ENCODE measurements at places on chromosomes 13 and 19. TPM values are rescaled to one million over a fixed set of nuclear protein-coding genes. Genes with fewer than 3 reads are reported as not detected.

DNA sequence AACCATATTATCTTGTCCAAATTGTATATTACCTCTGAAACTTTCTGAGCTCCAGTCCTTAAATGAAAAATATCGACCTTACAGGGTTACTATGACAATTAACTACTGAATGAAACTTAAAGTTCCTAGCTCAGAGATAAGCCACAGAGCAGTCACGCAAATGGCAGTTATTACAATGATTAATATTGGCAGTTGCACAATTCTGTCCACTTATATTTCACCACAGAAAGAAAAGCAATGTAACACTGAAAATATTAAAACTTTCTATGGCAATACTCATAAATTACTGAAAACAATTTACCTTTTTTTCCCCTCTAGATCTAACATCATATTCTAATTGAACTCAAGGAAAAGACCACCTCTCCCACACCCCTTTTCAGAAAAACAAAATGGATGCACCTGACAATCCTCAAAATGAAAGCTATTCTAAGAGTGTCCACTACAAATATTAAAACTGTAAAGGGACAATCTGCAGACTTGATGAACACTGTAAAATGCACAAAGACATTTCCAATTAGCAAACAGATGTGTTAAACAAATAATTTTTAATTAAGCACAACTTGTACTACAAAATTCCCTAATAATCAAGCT is 14.6 kb downstream of the LNX2 start:
- no peak for ATAC-seq

Gene ERCC5
- 75.6 TPM for total RNA-seq

DNA sequence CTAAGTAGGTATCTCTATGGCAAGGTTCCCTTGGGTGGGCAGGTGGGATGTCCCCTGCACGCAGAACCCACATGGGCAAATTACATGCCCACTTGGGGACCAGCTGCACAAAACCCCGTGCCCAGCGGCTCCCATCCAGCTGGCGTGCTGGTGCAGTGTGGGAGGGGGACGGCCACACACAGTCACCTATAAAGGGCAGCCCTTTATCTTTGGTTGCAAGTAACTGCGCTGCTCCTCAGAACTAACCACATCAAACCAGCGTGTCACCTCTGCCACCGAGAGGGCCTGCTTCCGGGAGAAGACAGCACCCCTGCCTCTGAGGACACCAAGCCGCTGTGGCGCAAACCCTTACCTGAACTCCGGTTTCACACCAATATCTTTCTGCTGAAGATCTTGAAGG is 32.2 kb downstream of the ANKRD27 start:
- ATAC-seq, result no peak

Gene FCER2
- total RNA-seq, result not detected

Gene TGDS
- total RNA-seq, result 11.4 TPM

DNA sequence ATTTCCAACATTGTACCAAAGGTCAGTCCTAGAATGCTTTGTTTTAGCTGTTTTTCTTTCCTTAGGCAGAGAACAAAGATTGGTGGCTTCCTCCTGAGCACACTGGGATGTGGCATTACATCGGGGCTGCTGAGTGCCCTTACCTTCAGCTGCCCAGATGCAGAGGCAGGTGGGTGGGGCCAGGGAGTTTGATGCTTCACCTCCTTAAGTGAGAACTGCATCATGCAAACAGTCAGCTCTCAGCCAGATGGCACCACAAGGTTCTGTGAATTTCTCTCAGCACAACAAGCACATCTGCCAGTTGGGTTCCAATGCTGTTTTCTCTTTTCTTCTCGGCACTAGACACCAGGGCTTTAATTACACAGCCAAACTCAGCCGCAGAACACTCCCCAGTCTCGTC is 87.4 kb upstream of the UBL3 start:
- ATAC-seq, result no peak

Gene LILRA1
- total RNA-seq, result 0.94 TPM

Gene ERICH6B
- not detected for total RNA-seq

- ATAC-seq, result no peak
Observed at GRCh38 chr13:33184112-33184490, 101.5 kb downstream of the STARD13 start.

Gene MYCBP2
- total RNA-seq, result 116 TPM

Gene CIC
- total RNA-seq, result 31.4 TPM

DNA sequence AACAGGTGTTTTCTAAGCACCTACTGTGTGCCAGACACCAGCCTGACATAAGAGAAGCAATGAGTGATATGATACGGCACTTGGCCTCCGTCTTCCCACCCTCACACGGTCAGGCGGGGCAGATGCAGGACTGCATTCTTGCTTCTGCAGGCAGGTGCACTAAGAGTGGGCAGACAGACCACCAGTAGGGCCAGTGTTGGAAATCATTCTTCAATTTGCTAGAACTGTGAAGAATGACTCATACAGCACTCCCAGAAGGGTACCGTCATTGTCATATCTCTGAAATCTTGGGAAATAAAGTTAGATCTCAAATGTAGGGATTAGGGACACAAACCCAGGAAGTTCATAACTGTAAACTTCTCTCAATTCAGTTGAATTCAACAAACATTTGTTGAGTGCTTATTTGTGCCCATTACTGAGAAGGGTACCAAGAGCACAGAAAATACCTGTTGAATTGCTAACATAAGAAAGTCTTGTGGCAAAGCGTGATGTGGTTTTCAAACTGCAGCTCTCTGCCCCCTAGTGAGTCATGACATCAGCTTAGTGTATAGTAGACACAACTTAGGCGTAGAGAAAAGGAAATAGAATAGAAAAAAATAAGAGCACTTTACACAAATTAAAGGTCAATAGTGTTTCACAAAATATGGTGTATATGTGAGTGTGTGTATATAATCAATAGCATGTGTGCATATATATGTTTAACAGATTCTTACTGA is 76.1 kb downstream of the TEX26 start:
- no peak for ATAC-seq

DNA sequence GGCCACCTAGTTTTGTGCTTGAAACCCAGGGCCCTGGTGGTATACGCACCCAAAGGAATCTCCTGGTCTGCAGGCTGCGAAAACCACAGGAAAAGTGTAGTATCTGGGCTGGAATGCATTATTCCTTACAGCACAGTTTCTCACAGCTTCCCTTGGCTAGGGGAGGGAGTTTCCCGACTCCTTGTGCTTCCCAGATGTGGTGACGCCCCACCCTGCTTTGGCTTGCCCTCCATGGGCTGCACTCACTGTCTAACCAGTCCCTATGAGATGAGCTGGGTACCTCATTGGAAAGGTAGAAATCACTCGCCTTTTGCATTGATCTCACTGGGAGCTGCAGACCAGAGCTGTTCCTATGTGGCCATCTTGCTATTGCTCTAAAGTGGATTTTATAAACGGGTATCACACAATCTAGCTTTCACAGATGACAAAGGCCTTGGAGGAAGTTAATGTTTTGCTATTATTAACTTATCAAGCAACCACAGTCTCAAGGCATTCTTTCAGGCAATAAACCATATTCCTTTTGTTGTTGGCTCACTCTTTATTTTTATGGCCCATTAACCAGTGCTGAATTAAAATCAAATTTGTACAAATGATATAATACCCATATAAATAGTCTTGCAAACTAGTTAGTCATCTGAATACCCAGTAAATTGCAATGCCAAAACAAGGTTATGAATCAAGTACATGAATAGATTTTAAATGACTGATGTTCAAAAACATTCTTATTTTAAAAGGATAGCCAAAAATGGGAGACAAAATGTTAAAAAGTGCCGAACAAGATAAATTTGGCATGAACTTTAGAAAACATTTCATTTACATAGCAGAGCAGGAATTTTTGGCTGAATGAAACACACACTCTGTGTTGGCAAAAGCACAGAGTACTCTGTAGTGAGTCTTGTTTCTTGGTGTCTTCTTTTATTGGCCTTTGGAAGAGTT is 475.4 kb upstream of the ARGLU1 start:
- ATAC-seq, result peak; percentile 53

DNA sequence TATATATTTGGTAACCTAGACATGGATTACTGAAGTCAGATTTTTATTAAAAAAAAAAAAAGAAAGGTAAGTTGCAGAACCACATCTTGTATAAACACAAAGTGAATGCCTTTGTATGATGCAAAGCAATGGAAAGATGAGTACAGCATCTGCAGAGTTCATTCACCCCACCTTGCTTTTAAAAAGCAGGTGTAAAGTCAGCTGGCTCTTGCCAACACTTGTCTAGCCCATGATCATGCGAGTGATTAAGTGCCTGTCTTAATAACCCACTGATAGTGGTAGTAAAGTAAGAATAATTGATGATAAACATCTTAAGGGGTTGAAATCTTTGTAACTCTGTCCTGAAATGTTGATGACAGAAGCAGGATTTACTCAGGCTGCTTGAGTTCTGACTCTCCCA is 710.4 kb downstream of the EFNB2 start:
- ATAC-seq, result no peak

GRCh38 chr13:90622541-90622940 is 724.9 kb upstream of the MIR17HG start:
- ATAC-seq, result no peak

Data from gastroesophageal sphincter (tissue), 4 donors.